ENCODE measurements at places on chromosomes 6 and 20.

DNA sequence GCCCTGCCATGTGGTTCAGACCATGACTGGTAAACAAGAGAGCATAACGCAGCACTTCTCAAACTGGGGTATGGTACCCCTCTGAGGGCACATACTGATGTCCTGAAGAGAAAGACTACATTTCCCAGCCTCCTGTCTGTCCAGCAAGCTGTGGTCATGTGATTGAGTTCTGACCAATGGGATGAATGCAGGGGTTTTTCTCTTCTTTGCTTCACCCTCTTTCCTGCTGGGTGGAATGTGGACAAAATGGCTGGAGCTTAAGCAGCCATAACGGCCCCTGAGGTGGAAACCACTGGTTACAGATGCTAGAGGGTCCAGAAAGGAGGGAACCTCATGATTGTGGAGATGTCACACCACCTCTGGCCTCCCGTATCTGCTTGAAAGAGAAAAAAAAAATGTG, 19.4 kb upstream of the KCNB1 start:
- DNase-seq, result no peak

DNA sequence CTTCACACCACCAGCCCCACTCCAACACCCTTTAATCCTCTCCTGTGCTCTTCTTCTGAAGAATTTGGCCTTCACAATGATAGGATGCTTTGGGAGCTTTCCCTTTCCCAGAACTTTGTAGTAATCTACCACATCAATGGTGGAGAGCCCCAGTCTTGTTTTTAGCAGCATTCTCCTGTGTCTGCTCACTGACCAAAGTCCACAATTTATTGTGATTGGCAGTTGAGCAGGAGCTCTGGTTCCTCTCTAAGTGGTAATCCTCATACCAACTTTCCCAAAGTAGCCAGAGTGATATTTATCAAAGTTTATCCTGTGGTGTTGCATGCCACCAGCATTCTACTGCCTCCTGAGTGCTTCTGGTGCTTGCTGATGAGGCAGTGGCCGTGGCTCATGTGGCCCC, 29.0 kb upstream of the OPN5 start:
- DNase-seq, result no peak

DNA sequence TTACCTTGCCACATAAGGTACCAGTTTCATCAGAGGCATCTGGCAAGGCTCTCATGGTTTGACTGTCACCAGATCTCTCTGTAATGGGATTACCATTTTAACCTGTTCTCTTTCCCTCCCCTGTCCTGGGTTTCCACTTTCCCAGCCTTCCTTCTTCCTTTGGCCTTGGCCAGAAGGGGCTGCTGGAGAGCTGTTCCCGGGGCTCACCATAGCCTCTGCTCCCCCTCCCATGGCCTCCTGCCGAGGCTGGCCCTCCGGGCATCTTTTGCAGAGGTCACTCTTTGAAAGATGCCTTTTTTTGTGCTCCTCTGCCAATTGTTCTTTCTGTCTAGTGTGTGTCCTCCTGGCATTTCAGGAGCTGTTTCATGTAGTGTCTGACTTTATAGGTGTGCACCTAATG, 100.7 kb upstream of the SCP2D1 start:
- DNase-seq, result no peak

- DNase-seq, result no peak
These were observed 90.5 kb upstream of the FERMT1 start for GRCh38 chr20:6213311-6213710.

- no peak for DNase-seq
These were observed 73.5 kb upstream of the RNF217 start for GRCh38 chr6:124888581-124889371.

DNA sequence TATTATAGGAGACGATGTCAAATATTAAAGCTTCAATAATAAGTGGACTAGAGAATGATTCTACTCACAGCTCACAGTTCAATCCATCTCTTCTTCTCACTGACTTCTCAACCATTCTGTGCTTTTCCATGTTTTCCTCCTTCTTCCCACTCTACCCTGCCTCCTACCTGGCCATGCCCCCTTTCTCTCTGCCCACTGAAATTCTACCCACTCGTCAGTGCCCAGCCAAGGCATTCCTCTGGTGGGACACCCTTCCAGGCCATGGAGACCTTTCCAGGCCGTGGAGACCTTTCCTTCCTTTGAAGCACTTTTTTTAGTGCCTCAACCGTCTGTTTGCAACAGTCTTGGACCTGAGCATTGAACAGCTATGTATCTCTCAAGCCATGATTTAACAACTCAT, 18.5 kb downstream of the BACH2 start:
- no peak for DNase-seq

- no peak for DNase-seq
These were observed 26.0 kb upstream of the ADIG start for GRCh38 chr20:38554986-38555385.

GRCh38 chr6:51719297-51719696, 368.1 kb downstream of the PKHD1 start:
- DNase-seq, result no peak

GRCh38 chr6:161133963-161134362, 139.9 kb downstream of the AGPAT4 start:
- no peak for DNase-seq

DNA sequence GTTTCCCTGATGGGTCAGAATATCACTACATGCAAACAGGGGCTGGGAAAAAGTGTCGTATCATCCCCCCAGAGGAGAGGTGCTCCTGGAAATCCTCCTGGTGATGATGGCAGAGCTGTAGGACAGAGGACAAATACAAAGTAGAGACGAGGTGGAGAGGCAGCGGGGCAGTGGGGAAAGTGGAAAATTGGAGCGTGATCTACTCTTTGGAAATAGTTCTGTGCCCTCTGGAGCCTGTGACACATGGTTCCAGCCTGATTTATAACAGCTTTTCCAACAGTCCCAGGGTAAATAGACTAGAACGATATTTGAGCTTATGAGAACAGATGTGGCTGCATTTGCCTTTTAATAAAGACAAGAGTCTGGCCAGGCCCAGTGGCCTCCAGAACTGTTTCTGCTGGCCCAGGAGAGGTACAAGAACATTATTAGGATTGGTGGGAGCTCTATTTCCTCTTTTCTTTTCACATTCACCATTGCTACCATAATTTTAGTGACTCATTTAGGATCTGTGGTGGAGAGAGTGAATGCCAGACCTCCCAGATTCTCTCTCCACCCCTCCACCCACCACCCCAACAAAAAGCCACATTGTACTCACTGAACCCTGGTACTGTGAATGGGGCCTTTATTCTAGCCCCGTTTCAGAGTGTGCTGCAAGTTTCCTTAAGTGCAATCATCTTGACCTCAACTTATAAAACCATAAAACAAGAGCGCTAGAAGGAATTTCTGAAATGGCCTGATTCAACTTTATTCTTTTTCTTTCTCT, 78.3 kb downstream of the BTBD3 start:
- DNase-seq, result no peak

- DNase-seq, result no peak
These were observed 510.8 kb upstream of the POU3F2 start for GRCh38 chr6:98323605-98324004.

DNA sequence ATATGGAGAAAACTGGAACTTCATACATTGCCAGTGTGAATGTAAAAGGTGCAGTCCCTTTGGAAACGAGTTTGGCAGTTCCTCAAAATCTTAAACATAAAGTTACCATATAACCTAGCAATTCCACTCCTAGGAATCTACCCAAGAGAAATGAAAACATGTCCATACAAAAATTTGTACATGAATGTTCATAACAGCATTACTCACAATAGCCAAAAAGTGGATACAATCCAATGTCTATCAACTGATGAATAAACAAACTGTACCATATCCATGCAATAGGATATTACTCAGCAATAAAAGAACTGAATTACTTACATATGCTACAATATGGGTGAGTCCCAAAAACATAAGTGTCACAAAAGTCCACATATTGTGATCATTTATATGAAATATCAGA, 48.7 kb upstream of the ERVFRD-1 start:
- no peak for DNase-seq

GRCh38 chr20:32490942-32491763, 94.0 kb downstream of the NOL4L start:
- DNase-seq, result no peak

DNA sequence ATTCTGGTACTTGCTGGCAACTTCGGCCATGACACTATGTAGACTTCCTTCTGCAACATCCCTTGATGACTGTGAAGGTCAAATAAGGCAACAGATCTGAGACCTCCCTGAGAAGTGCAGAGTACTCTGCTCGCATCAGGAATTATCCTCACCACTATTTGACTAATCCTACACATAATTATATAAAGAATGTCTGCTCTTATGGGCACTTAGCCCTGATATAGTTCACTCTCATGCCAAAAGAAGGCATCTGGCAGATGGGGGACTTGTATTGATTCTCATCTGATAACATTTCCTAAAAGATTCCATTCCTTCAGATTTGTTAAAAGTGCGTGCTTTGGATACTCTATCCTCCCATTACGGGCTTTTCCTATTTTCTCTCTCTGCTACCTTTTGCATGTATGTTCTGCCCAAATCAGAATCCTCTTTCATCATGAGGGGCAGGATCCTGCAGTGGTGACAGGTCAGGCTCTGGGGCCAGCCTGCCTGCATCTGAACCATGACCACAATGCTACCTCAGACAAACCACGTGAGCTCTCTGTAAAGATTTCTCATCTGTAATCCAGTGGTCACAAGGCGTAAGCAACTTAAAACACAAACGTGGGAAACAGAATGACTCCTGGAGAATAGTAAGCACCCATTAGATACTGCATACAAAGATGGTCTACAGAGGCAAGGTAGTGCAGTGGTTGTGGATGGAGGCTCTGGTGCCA, 134.0 kb downstream of the GJA10 start:
- no peak for DNase-seq

DNA sequence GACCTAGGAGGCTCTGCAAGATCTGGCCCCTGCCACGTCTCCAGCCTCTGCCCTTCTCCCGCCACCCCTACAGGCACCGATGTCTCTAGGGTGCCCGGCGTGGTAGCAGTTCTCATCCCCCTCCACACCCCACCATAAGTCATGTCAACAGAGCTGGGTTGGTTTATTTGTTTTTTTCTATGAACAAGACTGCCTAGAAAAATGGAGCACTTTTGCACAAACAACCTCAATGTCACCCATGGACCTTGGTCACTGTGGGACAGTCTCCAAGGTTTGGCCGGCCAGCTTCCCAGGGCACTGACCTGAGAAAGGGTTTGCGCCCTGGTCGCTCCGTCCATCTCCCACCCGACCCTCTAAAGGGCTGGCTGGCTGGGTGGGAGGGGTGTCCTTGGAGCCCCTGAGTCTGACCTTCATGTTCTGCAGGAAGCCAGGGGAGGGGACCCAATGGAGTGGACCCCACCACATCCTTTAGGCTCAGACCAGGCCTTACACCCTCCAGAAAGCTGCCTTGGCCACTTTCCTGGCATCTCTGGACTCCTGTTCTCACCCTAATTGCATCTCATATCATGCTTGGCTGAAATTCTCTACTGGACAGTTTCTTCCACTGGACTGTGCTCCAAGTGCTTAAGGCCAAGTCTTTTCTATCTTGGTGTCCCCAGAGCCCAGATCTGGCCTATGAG, 104.8 kb upstream of the PTPN1 start:
- DNase-seq, result no peak

GRCh38 chr20:10304471-10305046, 85.9 kb downstream of the SNAP25 start:
- no peak for DNase-seq

DNA sequence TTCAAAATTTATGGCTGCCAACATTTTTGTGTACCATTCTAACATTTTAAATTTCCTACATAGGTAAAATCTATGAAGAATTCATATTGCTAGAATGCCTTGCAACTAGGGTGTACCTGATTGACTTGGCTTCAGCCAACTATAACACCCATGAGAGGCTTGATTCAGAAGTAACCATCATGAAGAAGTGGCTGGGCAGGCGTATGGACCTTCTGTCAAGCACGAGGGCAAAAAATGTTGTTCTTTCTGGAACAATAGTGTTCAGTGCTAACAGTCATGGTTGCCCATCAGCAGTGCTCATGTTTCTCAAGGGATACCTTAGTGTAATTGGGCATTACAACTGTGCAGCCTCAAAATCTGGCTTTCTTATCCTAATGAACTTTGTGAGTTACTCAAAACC, 42.9 kb downstream of the ID4 start:
- no peak for DNase-seq

- DNase-seq, result peak; percentile 73
These were observed 31.8 kb downstream of the SUN5 start for GRCh38 chr20:32972181-32973076.

DNA sequence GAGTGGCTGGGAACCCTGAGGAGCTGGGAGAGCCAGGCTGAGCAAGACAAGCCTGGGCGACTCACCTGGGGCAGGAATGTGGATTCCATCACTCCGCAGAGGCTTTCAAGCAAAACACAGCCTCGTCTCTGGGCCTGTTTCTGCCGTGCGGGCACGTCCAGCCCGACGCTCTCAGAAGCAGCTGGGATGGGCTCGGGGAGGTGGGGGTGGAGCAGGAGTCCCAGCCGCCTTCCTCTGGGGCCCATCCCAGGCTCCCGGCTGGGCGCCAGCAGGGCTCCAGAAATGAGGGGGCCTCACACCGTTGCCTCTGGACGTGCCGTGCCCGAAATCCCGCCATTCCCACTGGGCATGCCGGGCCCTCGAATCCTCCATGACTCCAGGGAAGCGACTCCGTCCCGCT, 8.7 kb upstream of the RPS21 start:
- no peak for DNase-seq

DNA sequence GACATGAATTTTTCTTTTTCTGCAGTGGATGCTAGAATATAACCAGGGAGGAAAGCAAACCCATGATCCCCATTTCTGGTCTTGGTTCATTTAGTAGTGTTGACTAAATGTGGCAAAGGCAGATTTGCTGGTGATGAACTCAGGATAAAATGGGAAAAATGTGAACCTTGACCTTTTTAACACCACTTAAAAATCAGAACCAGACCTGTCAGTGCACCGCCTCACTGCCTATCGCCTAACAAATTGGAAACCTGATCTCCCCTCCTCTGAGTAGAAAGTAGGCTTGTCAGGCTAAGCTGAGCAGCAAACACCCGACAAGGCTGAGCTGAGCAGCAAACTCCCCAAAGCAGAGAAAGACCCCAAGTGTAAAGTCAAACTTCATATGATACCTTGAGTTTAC, 254.8 kb downstream of the FOXC1 start:
- no peak for DNase-seq

- DNase-seq, result no peak
These were observed 391.8 kb upstream of the MMS22L start for GRCh38 chr6:97674802-97675201.

DNA sequence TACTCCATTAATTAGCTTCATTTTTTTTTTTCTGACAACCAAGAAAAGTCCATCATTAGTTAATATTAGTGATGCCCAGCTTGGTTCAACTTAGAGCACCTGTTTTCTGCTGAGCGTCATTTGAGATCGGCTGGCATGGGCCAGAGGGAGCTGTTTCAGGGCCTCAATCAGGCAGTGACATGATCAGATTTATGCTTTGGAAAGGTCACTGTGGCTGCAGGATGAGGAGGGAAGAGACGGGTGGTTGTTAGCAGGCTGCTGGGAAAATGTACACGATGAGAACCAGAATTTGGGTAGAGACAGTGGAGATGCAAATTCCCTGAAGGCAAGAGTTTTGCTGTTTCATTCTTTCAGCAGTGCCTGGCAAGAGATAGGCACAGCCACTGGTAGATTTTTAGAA, 4.4 kb upstream of the STX16 start:
- no peak for DNase-seq

Data from T-helper 9 cell (primary cell).